ENCODE measurements at places on chromosomes 3 and 15.

DNA sequence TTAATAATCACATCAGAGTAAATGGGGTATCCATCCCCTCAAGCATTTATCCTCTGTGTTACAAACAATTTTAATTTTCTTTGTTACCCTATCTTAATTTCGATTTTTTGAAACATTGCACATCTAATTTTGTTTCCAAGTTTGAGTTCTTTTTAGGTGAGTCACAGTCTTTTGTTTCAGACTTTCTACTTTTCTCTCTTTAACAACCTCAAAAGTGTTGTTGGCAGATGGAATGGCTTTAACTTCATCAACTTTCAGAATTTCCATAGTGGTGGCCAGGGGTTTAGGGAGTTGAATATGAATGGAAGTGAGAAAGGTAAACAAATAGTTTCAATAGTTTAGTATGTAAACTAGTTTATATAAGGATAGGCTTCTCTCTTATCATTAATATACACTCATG is 223.0 kb upstream of the MLF1 start:
- DNase-seq: no peak

GRCh38 chr15:90435652-90436337 is 47.8 kb downstream of the IQGAP1 start:
- no peak for DNase-seq

GRCh38 chr15:44595246-44595645 is 58.3 kb downstream of the EIF3J start:
- DNase-seq: no peak

DNA sequence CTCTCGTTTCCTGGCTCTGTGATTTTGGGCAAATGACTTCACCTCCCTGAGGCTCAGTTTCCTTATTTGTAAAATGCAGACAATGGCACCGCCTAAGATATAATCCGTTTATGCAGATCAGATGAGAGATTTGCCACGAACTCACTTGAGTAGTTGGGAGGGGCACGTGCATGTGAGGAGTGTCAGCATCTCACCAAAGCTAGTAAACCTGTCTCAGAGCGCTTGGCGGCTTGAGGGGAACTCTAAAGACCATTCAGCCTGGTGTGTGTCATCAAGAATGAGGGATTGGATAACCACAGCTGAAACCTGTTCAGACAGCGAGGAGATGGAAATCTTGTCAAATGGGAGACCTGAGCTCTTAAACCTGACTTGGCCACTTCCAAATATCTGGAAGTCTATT is 48.7 kb downstream of the BDH1 start:
- no peak for DNase-seq

DNA sequence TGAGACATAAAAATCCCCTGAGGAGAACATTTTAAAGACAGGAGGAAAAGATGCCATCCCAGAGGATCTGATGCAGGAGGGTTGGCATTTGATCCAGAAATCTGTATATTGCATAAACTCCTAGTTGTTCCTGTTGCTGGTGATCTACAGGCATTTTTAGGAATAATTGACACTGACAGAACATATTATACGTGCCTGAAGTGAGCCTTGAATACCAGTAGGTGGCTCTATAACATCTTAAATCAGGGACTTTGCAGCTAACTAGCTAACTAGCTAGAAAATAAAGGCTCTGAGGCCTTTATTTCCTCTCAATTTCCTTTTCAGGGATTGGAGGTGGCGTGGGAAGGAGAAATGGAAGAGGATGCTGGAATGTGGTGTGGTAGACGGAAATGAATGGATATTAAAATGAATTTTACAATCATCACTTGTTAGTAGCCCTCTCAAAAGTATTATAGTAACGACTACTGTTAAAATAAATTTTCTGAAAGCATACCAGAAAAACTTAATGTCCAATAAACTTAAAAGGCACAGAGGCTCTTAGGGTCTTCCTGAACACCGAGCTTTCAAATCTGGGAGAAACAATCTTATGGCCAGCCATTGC is 73.8 kb upstream of the ZBED2 start:
- DNase-seq: no peak

DNA sequence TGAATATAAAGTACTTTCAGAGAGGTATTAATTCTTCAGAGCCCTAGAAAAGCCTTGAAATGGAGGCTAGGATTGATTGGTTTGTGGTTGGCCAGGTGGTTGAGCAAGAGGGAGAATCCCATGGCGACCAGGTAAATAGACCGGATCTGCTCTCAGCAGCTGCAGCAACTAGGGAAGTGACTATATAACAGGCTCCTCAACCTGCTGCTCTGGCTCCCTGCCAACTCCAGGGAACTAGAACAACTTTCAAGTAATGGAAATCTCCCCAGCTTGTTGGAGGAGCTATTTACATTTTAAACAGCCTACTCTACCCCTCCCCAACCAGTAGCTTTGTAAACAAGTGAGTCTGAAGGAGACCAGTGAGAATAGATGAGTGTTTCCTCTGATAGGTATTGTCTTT is 121.8 kb upstream of the CADM2 start:
- DNase-seq: no peak

- peak; percentile 37 for DNase-seq
Measured at GRCh38 chr3:173395412-173396181, 1.9 kb upstream of the NLGN1 start.

DNA sequence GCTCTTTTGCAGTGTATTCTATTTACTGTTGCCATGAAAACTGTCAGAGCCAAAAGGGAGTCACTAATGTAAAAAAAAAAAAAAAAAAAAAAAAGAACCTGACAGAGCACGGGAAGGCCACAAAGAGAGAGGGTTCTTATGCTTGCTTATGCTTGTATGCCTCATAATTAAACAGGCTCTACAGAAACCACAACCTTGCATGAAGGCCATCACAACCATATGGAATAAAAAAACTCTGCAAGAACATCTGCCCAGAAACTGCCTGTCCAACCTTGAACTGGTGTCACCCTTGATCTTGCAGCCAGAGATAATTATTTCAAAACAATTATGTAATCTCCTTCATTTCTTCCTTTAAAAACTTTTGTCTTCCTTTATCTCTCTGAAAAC is 50.1 kb downstream of the CFAP20DC start:
- no peak for DNase-seq

DNA sequence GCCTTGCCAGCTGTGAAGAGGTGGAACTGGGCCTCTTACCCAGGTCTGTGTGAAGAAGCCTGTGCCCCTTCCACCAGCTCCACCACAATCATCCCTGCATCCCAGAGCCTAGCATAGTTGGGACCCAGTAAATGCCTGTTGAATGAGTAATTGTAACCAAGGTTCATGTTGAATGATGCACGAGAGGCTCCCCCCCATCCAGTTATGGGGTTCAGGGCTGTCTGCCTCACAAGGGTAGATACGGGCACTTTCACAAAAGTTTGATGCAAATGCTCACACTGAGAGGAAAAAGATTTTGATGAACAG is 29.5 kb upstream of the TSEN2 start:
- DNase-seq: no peak

- DNase-seq: peak; percentile 70
Measured at GRCh38 chr15:81947548-81947947, 98.3 kb downstream of the MEX3B start.

DNA sequence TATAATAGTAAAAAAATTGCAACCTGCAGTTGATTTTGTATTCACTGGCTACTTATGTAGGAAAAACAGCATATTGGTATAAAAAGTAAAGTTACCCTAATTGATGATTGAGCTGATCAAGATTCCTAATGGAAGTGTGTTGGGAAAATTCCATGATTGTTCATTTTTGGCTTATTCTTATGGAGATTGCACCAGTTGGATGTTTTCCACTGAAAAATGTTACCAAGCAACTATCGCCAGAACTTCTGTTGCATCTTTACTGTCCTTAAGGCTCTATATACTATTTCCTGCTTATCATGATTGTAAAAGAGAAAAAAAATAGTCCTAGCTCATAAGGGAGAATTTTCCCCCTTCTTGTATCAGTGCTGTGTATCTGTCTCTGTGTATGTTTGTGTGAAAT is 48.6 kb downstream of the SLC25A26 start:
- DNase-seq: no peak

GRCh38 chr3:172239218-172239790 is 199.9 kb downstream of the FNDC3B start:
- no peak for DNase-seq

DNA sequence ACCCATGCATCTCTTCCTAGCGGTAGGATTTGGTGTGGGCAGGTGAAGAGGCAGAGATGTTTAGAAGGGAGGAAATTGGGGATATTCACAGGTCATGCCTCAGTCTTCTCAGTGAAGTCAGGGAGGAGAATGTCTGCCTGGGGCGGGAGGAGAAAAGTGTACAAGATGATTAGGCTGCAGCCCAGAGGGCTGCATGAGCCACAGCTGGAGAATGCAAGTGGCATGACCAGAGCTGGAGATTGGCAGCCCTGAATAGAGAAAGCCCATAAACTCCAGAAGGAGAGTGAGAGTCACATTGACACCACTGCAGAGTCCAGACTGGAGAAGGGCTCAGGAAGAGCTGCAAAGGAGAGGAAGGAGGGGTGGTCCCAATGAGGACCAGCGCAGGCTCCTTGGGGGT is 22.6 kb downstream of the PDHB start:
- no peak for DNase-seq

GRCh38 chr3:42055291-42055690 is 35.9 kb upstream of the TRAK1 start:
- DNase-seq: no peak

DNA sequence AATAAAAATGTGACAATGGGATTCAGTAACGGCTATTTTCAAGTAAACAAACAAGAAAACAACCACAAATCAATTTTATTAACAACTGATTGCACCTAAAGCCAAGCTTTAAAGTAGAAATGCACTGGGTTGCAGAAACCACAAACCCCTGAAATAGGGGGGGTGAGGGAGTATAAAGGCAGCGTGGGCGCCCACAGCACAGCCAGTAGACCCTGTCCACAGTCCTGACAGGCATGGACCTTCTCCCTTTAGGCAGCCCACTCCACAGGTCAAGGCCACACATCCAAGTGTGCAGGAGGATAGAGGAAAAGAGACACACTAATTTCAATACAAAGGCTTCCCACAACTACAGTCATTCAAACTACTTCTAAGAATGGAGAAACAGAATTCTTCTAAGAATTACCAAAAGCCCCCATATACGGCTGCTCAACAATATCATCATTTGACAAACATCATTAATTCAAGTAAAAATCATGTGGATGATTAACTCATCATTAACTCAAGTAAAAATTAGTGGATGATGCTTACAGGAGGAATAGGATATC is 48.7 kb downstream of the CHSY1 start:
- no peak for DNase-seq

- DNase-seq: no peak
Measured at GRCh38 chr3:118811236-118811732, 223.4 kb downstream of the IGSF11 start.

DNA sequence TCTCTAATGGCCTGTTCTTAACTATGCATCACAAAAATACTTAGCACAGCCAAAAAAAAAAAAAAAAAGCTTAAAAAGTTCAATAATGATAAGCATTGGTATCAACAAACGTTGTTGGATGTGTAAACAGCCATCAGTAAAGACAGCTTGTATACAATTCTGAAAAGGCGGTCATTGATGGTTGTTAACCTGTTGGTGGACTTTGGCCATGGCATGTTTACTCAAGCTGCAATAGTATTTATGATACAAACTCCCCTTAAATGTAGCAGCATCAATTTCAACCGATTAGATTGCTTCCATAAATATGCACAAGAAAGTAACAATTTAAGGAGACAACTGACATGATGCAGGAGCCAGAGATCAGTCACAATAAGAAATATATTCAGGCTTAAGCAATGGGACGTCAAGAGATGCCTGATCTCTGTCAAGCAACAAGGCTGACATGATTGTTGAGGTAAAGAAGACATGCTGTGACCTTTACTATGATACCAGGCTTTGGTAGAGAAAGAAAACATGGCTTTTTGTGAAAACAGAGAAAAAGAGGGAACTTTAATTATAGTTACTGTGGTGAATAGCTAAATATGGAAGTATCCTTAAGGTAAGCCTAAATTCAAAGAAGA is 14.2 kb upstream of the SLC7A14 start:
- no peak for DNase-seq

- no peak for DNase-seq
Measured at GRCh38 chr3:139521144-139521543, 18.4 kb downstream of the RBP1 start.

DNA sequence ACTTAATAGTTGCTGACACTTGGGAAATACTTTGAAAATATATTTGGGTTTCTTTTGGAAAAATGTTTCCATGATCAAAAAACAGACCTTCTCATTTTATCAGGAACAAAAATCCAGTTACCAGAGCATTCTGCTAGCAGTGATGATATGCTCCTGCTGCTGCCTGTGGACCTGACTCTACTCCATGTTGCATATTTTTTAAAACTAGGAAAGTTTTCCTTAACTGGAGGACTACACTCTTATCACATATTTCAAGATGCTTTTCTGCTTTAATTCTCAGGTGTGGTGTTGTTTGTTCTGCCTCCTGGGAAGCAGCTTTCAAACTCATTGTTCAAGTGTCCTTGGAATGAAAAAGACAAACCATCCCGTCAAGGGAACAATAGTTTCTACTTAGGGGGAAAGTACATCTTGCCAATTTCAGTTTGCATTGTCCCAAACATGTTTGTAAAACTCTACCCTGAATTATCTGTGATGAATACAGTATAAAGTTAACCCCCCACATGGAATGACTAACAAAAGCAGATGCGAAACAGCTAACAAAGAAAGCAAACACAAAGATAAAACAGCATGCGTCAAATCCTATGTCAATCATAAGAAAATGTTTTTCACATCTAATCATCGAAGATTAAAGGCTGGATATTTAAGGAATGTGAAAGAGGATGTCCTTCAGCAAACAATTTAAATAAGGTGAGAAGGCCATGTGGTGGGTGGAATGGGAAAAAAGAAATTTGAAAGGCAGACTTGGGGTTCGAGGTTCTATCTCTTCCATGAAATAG is 40.1 kb upstream of the PSMD6 start:
- DNase-seq: no peak

- no peak for DNase-seq
Measured at GRCh38 chr3:135141160-135141559, 346.1 kb downstream of the EPHB1 start.

GRCh38 chr15:69161079-69161877 is 843 bp downstream of the GLCE start:
- no peak for DNase-seq

DNA sequence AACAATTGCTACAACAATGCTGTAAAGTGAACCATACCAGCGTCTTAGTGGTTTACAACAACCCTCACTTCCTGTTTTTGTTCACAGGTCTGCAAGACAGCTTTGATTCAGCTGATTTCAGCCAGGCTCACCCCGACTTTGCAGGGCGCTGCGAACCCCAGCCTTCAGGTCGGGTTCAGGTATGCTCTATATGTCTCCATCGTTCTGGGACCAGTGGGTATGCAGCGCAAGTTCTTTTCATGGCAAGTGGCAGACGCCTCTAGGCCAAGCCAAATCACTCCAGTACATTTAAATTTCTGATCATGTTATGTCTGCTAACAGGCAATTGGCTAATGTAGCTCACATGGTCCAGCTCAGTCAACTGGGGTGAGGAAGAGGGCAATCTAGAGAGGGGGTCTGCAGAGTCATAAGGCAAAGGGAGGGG is 52.4 kb upstream of the RGMA start:
- DNase-seq: no peak

DNA sequence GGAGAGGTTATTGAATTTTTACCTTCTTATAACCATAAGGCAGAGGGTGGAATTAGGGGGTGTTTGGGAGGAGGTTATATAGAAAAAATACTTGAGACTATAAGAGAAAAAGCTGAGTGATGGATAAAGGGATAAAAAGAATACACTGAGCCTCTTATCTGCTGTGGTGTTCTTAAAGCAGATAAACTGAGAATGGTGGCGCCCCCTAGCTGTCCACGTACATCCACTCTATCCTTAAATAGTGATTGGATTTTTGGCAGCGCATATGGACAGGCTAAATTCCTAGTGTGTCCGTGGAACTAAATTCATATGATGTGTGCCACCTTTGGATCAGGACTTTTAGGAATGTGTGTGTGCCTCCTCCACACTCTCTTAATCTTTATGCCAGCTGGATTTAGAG is 121.1 kb downstream of the OXSM start:
- no peak for DNase-seq
